ENCODE measurements at places on chromosomes 1 and 21. TPM values are rescaled to one million over a fixed set of nuclear protein-coding genes. Genes with fewer than 3 reads are reported as not detected.

The FCRL3 gene
- total RNA-seq: not detected

The OLIG2 gene
- not detected for total RNA-seq

The C1QB gene
- total RNA-seq: 151 TPM

The OR6N1 gene
- total RNA-seq: not detected

The BSND gene
- 0.11 TPM for total RNA-seq

The HMGCS2 gene
- total RNA-seq: 21.5 TPM

The HJV gene
- total RNA-seq: 1.2 TPM

The OR2M3 gene
- 0.06 TPM for total RNA-seq

The TBX19 gene
- 1.9 TPM for total RNA-seq
